ENCODE measurements at places on chromosomes 5 and 9.

DNA sequence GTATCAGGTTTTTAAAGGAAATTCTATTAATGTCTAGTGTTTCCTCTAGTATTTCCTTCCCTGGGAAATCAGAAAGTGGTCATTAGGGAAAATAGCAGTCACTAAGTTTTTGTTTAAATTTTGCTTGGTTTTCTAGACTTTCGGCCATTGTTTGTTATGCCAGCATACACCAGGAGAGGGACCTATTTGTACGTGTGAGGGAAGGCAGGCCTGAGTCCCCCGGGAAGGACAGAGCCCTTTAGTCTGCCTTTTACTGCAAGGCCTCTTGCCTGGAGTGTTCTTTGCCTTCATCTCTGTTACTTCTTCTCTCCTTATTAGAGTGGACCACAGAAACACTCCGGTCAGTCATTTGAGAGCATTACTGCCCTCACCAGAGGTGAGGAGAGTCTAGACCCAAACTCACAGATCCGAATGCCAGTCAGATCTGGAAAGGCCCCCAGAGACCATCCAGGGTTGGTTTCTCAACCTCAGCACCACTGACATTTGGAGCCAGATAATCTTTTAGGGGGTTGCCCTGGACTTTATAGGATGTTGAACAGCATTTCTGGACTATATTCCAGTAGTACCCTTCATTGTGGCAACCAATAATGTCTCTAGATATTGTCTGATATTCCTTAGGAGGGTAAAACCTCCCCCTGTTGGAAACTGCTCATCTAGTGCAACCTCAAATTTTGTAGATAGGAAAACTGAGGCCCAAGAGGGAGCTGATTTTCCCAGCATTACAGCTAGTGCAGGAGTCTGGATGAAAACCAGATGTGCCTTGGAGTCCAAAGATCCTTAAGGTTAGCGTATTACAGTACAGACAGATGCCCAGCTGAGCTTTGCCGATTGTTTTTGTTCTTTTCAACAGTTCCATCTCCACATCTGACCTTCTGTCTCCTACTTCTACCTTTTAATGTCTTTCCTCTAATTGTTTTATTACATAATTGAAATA, 93.0 kb upstream of the NIPAL4 start:
- DNase-seq: peak; percentile 67

GRCh38 chr5:141465351-141465750, 10.4 kb upstream of the PCDHGC3 start:
- DNase-seq: no peak

GRCh38 chr9:5813824-5814223, 19.1 kb downstream of the ERMP1 start:
- DNase-seq: no peak

GRCh38 chr5:55432549-55432948, 102.2 kb downstream of the PLPP1 start:
- no peak for DNase-seq

DNA sequence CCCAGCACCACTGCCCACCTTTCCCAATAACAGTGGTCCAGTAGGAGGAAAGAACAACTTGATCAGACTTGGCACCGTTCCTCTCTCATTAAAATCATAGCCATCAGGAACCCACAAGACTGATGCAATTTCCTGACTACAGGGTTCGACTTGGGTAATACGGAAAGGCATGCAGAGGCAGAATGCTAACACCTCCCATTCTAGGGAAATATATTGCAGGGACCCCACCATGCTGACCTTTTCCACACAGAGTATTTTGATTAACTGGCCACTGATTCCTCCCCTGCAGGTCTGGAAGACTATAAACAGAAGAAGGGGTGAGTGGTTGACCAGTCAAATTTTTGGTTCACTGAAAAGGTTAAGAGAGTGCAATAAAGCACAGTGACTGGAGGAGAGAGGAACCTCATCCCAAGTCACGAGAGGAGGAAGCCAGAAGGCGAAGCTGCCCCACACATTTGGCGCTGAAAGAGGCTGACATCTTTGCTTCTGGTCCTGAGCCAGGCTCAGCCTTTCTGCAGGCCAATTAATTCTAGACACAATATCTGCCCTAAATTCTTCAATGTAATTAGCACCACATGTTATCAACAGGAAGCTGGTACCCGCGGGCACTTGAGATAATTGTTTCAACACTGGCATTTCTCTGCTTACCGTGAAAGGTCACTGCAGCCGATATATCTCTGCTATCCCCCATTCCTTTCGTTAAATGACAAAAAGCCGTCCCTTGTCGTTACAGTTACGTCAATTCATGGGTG, 64.7 kb upstream of the SPOCK1 start:
- no peak for DNase-seq

DNA sequence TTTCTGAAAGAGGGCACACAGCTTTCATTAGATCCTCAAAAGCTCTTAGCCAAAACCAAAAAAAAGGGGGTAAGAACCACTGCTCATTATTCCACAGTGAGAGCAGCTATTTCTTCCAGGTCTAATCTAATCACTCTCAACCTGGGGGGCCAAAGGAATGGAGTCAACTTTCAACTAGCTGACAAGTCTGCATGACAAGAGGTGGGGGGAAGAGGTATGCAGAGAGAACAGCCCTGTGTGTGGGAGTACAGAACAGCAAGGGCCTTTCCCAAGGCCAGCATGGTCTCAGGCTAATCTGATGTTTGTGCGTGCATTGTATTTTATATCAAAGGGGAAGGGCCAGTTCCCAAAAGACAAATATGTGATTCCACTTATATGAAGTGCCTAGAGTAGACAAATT, 36.9 kb upstream of the PIP5K1B start:
- DNase-seq: peak; percentile 35

- DNase-seq: no peak
Measured at GRCh38 chr5:179240561-179240960, 104.7 kb downstream of the ADAMTS2 start.

- DNase-seq: no peak
Measured at GRCh38 chr9:136949239-136949816, 2.7 kb upstream of the LCN12 start.

GRCh38 chr5:22050931-22051330, 802.2 kb downstream of the CDH12 start:
- no peak for DNase-seq

- no peak for DNase-seq
Measured at GRCh38 chr5:172647352-172648012, 6.4 kb downstream of the NEURL1B start.

- DNase-seq: peak; percentile 21
Measured at GRCh38 chr9:110579862-110580219, 300 bp upstream of the SVEP1 start.

DNA sequence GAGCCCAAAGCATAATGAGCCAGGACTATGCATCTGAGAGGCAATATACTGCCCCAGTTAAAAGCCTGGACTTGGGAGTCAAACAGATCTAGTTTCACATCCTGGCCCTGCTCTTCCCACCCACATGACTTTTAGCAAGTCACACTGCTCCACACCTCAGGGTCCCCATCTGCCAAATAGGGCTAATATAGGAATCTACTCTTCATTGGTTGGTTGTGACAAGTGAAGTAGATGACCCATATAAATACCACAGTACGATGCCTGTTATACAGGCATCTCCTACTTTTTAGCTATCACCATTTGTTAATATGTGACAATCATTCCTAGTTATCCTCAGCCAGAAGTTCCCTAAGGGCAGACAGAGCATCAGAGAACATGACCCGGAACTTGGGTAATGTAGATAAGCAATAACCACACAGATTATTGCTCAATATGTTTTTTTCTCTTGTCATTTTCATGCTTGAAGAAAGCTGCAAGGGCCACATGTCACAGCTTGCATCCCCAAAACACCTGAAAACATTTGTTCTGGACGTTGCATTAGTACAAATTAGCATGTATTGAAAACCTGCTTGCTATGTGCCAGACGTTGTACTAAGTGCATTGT, 20.4 kb downstream of the ADAM19 start:
- no peak for DNase-seq

DNA sequence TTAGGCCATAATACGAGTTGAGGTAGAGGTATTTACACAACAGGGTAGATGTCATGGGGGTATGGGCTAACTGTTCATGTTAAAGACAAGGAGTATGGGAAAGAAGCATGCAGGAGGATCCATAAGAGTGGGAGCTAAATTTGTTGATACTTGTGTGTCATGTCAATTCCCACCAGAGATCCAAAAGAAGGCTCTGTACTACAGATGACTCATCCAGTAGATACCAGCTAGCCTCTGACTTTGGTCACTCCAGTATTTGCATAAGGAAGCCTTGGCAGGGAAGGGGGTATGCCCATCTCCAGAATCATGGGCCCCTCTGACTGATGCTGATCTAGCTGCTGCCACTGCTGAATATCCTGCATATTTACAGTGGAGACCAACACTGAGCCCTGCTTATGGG, 743.7 kb upstream of the GRAMD2B start:
- DNase-seq: no peak

GRCh38 chr9:10079284-10079964, 533.4 kb downstream of the PTPRD start:
- DNase-seq: no peak

- peak; percentile 71 for DNase-seq
Measured at GRCh38 chr5:171365351-171365750, 22.3 kb upstream of the NPM1 start.

DNA sequence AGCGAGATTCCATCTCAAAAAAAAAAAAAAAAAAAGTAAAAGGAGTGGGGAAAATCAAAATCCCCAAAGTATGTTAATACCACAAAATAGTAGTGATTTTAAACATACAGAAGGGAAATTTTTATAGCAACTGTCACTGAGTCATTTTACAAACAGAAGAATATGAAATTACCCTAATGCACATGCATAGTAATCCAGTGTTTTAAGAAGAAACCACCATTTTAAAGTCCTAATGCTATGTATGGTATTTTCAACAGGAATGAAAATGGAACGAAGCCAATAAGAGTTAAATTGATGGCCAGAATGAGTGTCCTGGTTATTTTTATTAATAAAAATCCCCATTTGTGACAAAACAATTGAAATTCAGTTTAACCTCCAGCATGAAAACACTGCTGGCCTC, 26.7 kb upstream of the NXNL2 start:
- DNase-seq: no peak

DNA sequence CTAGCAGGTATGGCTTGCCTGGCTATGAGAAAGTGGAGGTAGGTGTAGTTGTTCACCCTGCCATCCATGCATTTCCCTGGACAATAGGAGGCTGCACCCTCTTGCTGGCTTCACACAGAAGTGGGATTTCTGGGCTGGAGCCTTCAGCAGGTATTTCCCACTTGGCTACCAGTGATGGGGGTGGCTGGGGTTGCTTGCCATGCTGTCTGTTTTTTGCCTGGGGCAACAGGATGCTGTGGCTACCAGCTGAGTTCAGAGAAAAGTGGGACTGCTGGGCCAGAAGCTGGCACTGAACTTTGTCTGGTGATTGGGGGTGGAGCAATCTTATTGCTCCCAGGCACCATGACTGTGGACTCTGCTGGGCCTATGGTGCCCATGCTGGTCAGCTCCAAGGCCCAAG, 299.6 kb downstream of the FAM170A start:
- no peak for DNase-seq

DNA sequence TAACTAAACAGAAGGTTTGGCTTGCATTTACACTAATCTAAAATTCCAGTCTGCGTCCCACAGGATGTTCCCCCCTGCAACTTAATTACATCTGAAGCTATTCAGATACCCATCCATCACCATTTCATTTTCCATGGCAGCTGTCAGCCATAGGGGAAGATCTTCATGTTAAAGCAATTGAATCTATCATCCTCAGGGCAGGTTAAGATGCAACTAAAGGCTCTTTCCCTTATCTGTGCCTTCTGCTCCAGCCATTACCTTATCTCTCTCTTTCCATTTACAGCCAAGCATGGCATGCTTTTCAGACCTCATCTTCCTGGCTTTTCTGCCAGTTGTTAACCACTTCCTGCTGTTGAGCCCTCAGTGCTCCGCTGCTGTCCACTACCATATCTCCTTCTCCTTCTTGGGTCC, 15.8 kb upstream of the HACD4 start:
- no peak for DNase-seq

DNA sequence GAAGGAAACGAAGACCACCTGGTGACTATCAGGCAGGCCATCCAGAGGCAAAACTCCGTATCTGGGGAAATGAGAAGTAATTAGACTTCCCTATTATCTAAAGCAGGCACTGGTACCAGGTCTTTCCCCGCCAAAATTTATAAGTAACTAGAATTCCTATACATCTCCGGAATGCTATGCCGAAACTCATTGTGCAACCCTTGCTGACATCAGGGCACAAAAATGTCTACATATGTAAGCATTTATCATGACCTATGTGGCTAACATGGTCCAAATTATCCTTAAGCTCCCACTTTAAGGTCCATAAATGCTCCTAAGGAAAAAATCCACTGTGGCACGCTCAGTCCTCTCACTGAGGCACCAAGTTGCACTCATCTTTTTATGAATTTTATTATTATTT, 17.8 kb downstream of the ACTL7B start:
- no peak for DNase-seq

- DNase-seq: peak; percentile 11
Measured at GRCh38 chr5:6633469-6634245, 417 bp downstream of the SRD5A1 start.

DNA sequence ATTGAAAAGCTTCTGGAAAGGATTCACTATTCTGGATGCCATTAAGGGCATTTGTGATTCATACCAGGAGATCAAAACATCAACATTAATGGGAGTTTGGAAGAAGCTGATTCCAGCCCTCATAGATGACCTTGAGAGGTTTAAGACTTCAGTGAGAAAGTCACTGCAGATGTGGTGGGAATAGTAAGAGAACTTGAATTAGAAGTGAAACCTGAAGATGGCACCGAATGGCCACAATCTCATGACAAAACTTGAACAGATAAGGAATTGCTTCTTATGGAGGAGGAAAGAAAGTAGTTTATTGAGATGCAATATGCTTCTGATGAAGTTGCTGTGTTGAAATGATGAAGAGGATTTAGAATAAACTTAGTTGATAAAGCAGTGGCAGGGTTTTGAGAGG, 254.6 kb upstream of the SLC24A2 start:
- DNase-seq: no peak

- DNase-seq: no peak
Measured at GRCh38 chr5:72661405-72661804, 154.2 kb upstream of the ZNF366 start.

DNA sequence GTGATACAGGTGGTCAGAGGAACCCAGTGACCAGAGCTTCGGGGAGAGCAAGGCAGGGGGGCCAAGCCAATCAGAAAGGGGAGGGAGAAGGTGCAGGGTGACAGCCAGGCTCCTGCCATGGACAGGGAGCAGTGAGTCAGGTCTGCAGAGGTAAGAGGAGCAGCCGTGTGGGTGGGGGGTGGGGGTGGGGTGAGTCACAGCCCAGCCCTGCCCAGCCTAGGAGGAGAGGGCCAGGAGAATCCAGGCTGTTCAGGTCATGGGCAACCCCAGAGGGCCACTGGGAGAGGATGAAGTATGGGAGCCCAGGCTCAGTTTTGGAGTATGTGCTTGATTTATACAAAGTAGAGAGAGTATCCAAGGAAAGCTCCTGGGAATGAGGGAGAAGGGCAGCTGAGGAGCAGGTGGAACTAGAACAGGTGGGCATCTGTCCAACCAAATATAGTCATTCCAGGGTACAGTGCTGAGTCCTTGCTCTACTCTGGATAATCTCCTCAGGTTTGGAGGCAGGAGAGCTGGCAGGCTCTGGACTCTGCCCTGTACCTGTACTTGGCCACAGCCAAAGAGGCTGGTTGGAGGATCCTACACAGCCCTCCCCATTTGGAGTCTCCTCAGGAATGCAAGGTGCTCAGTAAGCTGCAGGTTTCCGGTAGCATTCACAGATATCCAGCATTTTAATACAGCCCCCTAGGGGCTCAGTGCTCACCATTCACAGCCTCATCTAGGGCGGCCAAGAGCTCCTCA, 1.6 kb downstream of the HBEGF start:
- peak; percentile 50 for DNase-seq
